ENCODE measurements at places on chromosomes 3 and 15.
A peak's percentile ranks its signal among the peaks of the same experiment; 100 is the strongest.

DNA sequence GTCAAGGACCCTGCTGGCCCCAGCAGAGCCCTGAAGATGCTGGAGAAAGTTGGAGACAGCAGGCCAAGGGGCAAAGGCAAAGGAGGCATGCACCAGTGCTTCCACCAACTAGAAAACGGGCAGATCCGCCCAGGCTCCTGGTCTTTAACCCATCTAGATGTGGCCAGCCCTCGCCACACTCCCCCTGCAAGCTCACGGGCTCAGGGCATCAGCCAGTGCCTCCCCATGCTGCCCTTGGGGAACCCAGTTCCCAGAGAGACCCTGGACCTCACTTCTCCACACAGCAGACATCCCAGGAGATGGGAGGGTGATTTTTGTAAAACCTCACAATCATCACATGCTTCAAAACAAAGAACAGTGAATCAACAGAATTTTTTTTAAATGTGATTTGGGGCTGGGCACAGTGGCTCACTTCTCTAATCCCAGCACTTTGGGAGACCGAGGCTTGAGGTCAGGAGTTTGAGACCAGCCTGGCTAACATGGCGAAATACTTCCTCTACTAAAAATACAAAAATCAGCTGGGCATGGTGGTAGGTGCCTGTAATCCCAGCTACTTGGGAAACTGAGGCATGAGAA is 24.5 kb downstream of the CYFIP1 start:
- DNase-seq = no peak

DNA sequence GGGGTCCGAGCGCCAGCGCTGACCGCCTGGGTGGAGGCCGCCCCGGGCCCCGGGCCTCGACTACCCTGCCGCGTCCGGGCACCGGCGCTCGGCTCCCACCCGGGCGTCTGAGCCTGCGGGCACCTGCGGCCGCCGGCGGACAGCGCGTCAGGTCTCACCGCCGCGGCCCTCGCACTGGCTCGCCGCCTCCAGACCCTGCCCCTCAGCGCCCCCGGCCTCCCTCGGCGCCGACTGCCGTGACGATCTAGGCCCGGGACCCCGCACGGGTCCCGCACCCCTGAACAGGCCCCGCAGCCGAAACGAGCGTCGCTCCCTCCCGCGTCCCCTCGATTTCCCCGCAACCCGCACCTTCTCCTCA is 297 bp downstream of the PRC1 start:
- DNase-seq = no peak

GRCh38 chr3:78580681-78581080 is 1187.1 kb downstream of the ROBO1 start:
- DNase-seq = no peak

GRCh38 chr15:75067123-75067830 is 43.9 kb downstream of the PPCDC start:
- peak; percentile 17 for DNase-seq

GRCh38 chr3:128863560-128863959 is 15.9 kb upstream of the ACAD9 start:
- peak; percentile 21 for DNase-seq

GRCh38 chr3:77122652-77123051 is 82.8 kb downstream of the ROBO2 start:
- no peak for DNase-seq

- DNase-seq = no peak
Observed at GRCh38 chr3:25587094-25587493, 77.6 kb downstream of the TOP2B start.

DNA sequence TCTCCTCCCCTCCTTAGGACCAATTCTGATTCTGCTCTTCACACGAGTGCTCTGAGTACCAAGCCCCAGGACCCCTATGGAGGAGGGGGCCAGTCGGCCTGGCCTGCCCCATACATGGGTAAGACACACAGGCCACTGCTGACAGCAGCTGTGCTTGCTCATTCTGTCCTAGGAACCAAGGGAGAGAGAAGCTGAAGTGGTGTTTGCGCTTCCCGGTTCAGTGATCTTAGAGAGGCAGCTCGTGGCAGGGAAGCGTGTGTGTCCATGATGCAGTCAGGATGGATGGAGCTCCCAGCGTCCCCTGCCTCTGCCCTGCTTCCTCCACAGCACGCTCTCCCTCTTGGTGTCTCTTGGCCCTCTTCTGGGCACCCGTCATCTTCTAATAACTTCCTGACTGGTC is 77.6 kb downstream of the CRTC3 start:
- DNase-seq = no peak

GRCh38 chr3:120064641-120065040 is 29.6 kb downstream of the GSK3B start:
- DNase-seq = no peak

DNA sequence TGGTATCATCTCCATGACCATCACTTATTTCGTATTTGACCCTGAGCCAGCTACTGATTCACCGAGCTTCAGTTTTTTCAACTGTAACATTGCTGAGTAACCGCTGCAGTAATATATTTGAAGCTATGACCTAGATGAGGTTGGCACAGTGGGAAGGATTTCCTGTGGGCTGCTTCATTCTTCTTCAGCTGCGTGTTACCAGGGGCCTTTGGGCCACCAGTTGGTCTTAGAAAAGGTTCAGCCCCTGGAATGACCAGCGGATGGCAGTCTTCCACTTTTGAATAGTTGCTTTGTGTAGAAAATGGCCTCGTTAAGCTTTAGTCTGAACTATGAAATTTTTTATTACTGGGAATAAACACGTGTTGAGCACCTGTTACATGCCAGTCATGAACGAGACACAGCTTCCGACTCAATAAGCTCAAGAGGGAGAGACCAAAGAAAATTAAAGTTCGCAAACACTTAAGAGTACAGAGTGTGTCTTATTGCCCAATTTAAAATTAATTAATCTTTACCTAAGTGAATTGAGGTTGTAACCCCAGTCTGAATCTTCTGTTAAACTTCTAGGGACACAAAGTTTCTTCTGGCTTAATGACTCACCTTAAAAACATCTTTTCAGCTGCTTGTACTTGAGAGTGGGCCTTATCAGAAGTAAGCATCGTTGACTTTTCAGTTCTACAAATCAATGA is 57.6 kb upstream of the NR2E3 start:
- no peak for DNase-seq

DNA sequence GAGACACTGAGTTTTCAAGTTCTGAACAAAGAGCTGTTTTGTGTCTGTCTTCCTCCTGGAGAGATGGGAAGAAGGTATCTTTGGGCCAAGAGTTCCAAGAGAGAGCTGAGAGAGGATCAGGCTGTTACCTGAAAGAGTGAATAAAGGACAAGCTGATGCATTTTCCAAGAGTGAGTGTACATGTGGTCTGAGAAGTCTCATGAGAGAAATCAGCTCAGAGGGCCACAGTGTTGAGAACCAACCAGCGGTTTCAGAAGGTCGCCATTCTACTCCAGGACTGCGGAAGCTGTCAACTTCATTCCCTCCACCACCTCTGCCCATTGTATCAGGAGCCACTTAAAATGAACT is 42.7 kb upstream of the PPP2R3A start:
- no peak for DNase-seq

- no peak for DNase-seq
Observed at GRCh38 chr3:165462636-165463334, 266.6 kb upstream of the SLITRK3 start.

DNA sequence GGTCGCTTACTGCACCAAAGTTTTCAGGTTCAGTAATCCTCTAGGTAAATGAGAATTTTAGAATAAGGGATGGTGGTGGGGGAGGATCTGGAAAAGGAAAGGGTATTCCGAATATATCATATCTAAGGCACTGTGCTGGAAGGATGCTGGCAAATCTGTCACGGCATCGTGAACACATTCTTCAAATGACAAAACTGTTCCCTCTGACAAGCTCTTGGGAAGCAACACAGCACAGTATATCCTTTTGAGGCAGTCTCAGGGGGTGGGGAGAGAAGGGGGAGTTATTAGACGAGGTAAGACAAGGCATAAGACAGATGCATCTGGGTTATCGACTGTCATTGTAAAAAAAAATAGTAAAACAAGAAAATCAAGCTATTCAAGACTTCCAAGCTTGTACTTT is 289.6 kb upstream of the LRRN1 start:
- no peak for DNase-seq

- DNase-seq = no peak
Observed at GRCh38 chr15:78355177-78355576, 15.0 kb downstream of the CRABP1 start.

- DNase-seq = no peak
Observed at GRCh38 chr3:194168994-194169393, 33.0 kb downstream of the HES1 start.

DNA sequence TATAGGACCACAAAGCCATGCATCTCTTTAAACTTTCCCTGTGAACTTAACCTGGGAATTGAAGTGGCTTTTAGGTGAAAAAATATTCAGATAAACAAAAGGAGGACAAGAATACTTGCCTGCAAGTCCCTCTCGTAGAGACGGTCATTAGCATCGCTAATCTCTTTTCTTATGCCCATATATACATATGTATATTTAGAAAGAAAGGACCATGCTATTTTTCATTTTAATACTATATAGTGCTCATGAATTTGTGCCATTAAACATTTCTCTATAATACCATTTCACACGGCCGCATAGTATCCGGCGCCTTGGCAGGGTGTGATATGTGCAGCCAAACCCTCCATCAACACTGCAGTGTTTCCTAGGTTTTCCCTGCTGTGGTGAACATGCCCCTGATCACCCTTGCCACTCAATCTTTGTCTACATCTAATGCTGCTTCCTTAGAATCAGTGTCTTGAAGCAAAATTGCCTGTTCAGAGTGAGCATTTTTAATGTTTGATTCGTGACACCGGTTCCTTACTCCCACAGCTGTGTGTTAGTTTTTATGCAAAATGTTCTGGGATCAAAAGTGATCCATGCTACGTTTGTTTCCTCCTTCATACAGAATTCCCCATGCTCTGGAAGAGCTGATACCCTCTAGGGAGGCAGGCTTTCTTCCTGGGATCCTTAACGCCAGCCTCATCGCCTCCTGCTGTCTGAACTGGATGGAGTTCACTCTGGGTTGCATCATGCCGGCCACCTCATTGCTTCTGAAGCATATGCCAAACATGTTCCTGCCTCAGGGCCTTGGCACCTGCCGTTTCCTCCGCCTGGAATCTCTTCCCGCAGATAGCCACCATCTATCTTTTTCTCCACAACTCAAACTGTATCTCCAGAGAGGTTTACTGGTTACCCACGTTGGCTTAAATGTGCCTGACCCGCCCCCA is 118.1 kb downstream of the FBLN2 start:
- no peak for DNase-seq

GRCh38 chr3:3295586-3295985 is 116.1 kb upstream of the CRBN start:
- DNase-seq = no peak

- DNase-seq = no peak
Observed at GRCh38 chr3:179264449-179264848, 13.5 kb upstream of the KCNMB3 start.

DNA sequence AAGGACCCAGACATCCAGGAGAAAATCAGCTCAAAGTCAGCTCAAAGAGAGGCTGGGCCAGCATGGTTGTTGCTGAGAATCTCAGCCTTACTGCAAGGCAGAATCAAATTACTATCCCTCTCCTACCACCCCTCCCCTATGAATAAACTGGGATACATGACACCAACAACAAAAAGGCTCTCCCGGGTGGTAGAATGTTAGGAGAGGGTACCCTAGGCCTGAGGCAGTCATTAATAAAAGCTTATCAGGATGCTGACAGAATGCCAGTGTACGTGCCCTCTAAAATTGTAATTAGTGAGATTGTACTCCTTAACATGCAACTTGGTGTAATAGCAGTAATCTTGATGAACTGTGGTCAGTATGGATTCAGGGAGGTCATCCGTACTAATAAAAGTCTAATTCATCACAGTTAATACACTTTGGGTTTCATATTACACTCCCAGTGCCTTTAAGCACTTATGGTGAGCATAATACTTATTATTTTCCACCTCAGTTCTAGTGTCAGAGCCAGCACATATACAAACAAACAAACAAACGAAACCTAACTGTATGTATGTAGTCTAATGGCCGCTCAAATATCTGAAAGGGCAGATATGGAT is 76.5 kb downstream of the B3GALNT1 start:
- DNase-seq = no peak

DNA sequence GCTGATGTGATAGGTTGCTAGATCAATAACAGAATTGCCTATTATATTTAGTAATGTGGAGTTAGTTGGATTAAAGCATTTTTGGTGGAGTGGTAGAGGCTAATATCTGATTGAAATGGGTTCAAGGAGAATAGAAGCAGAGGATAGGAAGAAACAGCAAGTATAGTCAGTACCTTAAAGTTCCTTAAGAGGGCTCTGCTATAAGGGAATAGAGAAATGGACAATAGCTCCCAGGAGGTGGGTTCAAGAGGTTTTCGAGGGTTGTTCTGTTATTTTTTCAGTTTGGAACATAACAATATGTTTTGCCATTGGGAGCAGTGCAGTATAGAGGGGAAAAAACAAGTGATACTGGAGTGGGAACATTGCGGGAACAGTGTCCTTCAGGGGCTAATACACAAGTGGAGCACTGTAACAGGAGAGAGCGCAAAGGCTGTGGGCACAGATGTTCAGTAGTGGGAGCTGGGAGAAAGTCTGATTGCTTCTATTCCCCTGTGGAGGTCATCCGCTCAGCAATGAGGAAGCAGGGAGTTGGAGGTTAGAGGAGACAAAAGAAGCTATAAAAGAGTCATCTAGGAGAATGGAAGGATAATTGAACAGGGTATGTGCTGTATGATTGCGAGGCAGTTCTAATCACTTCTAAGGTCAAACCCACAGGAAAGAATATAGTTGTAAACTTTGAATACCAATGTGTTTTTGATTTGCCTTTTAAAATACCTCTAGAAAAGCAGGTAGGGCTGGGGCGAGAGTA is 3.3 kb downstream of the MRPS11 start:
- DNase-seq = no peak

- no peak for DNase-seq
Observed at GRCh38 chr15:69762373-69763148, 309.9 kb downstream of the RPLP1 start.

GRCh38 chr3:195854628-195855294 is 43.0 kb upstream of the MUC4 start:
- no peak for DNase-seq

DNA sequence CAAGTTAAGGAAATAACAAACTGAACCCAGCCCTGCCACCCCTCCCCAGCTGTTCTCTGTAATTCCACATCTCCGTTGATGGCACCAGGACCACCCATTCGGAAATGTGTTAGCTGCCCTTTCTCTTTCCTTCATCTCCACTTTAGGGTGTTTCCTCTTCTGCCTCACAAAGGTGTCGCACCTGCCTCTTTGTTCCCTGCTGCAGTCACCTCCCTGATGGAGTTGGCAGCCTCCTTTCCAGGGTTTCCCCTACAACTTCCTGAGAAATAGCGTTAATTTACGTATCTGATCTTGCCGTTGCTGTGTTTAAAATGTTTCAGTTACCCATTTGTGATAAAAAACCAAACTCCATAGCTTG is 57.3 kb downstream of the GPR171 start:
- DNase-seq = no peak
